ENCODE measurements at places on chromosomes 5 and 9.

GRCh38 chr5:118115791-118116190 lies 872.6 kb downstream of the DTWD2 start:
- no peak for DNase-seq

DNA sequence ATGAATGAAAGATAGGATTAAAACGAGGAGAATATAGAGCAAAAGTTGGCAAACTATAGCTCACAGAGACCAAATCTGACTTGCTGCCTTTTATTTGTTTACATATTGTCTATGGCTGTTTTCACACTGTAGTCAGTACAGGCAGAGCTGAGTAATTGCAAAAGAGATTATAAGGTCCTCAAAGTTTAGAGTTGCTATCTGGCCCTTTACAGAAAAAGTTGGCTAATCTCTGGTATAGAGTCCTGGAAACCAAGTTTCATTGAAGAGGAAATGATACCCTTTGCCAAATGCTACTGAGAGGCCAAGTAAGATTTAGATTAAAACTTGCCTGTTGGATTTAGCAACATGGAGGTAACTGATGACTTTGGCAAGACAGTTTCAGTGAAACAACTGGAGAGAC lies 36.0 kb downstream of the LYRM7 start:
- DNase-seq: no peak

- peak; percentile 94 for DNase-seq
Measured at GRCh38 chr9:98962181-98962560, 18.5 kb downstream of the COL15A1 start.

GRCh38 chr5:90477621-90478215 lies 3.1 kb downstream of the POLR3G start:
- no peak for DNase-seq

- peak; percentile 98 for DNase-seq
Measured at GRCh38 chr9:95793924-95794828, 81.3 kb upstream of the ERCC6L2 start.

GRCh38 chr9:110762783-110763182 lies 94.2 kb downstream of the MUSK start:
- DNase-seq: no peak

- DNase-seq: no peak
Measured at GRCh38 chr9:92424340-92424739, at the start of gene OMD. OMD (minus strand) TSS chr9:92424471; CDS start chr9:92417558, 6,913 bp downstream.

DNA sequence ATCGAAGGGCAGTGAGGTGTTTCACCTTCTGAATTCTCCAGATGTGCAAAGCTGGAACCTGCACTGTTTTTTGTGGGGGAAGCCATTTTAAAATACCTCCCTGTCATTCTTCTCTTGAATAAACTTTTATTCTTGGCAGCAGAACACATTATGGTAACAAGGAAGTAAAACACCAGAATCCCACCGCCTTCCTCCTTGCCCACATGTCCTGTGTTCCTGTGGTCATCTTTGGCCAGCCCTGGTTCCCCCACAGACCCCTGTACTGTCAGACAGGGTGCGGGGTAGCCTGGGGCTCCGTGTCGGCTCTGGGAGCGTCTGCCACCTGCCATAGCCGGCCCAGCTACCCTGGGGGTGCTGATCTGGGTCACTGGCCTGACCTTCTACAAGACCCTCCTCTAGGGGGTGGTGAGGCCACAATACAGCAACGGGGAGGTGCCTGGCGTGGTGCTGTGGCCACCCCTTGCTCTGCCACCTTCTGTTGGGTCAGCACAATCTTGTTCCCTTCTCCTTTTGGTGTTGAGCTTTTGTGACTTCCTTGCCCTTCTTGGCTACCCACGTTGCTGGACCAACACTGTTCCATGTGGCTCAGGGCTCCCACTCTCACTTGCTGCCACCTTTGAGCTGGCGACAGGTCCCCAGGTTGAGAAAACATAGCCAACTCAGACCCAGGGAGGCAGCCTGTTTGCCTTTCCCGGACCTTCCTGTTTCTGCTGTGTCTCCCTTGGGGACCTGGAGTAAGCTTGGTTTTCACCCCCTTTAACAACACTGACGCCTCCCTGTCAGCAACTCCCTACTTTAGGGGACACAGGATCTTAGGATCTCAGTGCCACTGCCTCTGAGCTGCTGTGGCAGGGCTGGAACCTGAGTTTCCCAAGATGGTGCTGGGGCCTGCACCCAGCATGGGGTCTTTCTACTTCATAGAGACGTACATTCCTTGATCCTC lies 4.8 kb downstream of the WNK2 start:
- no peak for DNase-seq

GRCh38 chr9:26078706-26079105 lies 400.5 kb upstream of the TUSC1 start:
- no peak for DNase-seq

DNA sequence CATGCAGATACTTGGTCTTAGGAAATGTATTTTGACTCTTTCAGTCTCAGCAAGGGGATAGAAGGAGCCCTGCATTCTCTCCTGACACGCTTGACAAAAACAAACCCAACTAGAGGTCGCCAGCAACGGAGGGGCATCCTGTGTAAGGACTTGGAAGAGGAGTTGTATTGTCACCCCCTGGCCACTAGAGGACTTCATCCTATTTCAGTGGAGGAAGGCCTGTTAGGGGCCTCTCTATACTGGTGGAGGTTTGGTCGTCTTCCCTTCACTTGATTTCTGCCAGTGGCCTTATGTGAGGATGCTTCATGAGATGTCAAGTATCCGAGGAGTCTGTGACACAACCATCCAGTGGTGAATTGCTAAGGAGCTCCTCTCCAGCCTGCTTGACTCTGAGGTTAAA lies 122.8 kb upstream of the STC2 start:
- peak; percentile 28 for DNase-seq

- DNase-seq: no peak
Measured at GRCh38 chr5:1780614-1780930, 19.1 kb downstream of the MRPL36 start.

DNA sequence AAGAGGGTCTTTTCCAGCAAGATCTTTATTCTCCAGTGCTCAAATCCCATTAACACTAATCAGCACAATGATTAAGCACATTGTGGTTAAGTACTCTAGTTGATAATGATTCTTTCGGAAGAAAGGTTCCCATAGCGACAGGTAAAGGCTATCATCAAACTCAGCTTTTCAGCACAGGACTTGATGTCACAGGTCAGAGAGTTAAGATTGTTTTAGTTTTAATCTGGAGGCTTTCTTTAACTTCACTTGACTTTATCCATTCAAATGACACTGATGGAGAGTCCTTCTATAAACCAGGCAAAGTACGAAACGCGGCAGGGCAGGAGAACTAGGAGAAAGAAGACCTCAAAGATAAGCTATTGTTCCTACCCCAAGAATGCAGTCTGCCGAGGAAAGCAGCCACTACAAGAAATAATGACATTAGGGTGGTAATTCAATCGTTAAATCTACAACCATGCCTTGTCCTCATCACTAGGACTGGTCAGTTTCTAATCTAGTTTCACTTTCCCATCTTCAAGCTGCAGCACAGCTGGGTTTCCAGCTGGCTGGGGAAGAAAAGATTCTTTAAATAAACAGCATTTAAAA lies 4.6 kb downstream of the NRG2 start:
- peak; percentile 50 for DNase-seq
